ENCODE measurements at places on chromosomes 1 and 21.
A peak's percentile ranks its signal among the peaks of the same experiment; 100 is the strongest.

GRCh38 chr1:39255222-39255621, 50.7 kb downstream of the MACF1 start:
- no peak for DNase-seq

GRCh38 chr1:51622455-51622913, 5.6 kb downstream of the OSBPL9 start:
- DNase-seq = peak; percentile 41

DNA sequence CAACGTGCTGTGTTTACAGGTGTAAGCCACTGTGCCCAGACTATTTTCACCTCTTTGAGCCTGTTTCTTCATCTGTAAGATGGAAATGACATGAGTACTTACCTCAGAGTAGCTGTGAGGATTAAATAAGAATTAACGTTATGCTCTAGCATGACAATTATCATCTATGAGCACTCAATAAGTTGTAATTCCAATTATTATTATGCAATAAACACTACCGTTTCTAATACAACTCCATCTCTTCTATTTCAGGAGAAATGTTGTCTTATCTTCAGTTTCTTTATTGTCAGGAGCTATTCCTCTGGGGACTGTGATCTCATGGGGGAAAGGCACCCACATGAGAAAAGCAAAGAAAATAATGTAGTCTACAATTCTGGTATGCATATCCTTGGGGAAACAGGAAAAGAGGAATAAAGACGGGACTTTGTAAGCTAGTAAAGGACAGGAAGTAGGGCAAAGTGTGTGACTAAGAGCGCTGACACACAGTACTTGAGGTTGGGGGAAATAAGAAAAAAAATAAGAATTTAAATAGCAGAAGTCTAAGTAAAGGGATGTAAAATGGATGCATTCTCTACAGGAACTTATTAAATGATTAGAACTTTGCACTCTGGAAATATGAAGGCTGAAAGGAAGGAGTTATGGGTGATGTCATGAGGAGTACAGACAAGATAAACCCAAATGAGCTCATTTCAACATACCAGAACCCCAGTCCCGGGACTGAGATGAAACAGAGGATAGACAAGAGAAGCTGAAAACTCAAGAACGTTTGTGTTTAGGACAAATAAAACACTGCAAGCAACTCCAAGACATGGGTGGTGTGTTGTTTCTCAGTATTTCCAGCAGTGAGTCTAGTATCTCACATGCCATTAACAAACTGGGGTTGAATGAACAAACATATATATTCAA, 9.8 kb downstream of the PHC2 start:
- DNase-seq = no peak

- no peak for DNase-seq
These were observed 51.3 kb downstream of the PTP4A2 start for GRCh38 chr1:31886866-31887265.

- no peak for DNase-seq
These were observed at the start of gene KRTAP19-1 for GRCh38 chr21:30480145-30480544. Gene KRTAP19-1, minus strand, starts transcription at chr21:30480367. Its CDS starts 50 bp downstream, at chr21:30480317.

DNA sequence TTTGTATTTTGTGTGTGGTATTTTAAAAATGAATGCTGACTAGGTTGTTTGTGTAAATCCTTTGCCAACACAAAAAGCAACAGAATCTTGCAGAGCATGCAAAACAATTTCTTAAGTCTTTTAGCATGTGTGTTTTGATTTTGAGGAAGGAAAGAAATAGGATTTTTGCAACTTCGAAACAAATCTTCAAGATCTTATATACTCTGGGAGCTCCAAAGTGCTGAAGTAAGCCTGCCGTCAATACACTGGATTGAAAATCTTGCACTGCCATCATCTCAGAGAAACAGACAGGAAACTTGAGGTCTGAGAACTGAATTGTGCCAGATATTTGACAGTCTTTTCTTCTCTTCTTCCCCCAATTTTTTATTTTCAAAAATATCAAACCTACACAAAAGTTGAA, 29.3 kb upstream of the DISP1 start:
- DNase-seq = no peak

DNA sequence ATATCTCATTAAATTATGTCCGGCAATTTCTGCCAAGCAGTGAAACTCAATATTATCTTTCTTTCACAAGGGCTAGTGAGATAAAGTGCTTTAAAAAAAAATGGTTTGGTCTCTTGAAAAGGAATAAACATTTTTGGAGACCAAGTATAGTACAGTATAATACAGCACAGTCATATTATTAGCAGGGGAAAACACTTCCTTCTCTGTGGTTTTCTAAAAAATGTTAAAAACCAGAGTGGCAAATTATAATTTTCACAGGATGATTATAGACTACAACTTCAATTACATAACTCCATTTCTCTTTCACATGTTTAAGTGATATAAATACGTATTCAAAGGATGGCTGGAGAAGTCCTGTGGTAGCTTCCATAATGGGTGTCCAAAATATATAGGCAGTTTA, 170.3 kb upstream of the DMRTA2 start:
- DNase-seq = no peak

GRCh38 chr1:26081267-26082019, 14.0 kb upstream of the TRIM63 start:
- DNase-seq = no peak

- peak; percentile 99 for DNase-seq
These were observed at the start of gene UBE4B for GRCh38 chr1:10032590-10033358. Gene UBE4B, plus strand, starts transcription at chr1:10032958. Its CDS starts 713 bp downstream, at chr1:10033671.

- DNase-seq = no peak
These were observed 492.0 kb upstream of the USP24 start for GRCh38 chr1:55707196-55707595.

DNA sequence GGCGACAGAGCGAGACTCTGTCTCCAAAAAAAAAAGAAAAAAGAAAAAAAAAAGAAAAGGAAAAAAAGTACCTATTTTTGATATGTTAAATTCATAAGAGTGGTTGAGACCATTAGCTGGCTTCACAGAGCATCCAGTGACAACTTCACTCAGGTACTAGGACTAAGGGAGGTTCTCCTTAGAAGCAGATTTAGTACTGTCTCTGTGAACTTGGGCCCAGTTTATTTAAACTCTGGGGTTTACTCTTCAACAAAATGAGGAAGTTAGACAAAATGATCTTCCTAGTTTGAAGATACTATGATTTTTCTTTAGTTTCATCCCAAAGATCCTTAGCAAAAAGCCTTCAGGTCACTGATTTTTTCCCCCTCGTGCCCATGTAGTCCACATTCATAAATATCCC, 21.2 kb downstream of the MACO1 start:
- no peak for DNase-seq

DNA sequence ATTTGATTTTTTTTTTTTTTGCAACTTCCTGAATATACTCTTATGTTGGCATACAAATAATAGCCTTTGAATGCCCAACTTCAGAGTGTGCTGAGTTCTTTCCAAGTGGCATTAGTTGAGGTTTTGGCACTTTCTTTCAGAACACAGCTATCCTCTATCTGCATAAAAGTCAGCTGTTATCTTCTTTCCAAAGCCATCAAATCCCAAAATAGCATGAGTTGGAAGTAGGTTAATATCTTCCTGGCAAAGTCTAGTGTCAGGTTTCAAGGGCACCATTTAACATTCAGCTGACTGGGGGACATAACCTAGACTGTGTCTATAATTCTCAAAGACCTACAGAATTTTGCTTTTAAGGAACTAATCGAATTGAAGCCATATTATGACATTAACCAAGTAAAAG, 223.9 kb downstream of the PLPP3 start:
- no peak for DNase-seq

DNA sequence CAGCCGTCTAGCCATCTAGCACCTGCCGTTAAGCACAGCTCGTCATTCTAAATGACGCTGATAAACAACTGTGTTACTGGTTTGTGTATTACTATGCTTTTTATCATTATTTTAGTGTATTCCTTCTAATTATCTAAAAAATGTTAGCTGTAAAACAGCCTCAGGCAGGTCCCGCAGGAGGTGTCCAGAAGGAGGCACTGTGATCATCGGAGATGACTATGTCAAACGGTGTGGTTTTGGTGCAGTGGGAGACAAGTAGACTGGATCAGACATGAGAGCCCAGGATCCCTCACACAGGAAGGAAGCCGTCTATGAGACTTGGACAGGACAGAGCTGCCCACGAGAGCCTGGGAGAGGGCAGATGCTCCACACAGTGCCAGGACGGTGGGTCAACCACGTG, 55.3 kb upstream of the COL6A1 start:
- DNase-seq = no peak

- no peak for DNase-seq
These were observed 13.5 kb downstream of the MOV10 start for GRCh38 chr1:112687785-112688496.

DNA sequence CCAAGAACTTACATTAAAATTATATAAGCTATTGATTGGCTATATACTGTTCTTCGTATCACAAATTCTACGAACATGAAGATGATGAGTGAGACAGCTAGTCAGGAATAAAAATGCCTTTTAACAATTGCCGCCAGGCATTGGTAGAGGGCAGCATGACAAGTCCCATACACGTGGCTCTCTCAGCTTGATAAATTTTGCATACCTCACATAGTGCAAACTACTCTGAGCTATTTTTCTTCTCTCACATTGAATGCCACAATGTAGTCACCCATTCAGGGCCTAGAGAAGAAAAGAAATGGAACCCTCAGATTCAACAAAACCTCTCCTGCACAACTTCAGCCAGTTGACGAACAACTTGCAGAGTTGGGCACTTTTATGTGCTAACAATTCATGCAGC, 27.0 kb upstream of the FMO2 start:
- no peak for DNase-seq

DNA sequence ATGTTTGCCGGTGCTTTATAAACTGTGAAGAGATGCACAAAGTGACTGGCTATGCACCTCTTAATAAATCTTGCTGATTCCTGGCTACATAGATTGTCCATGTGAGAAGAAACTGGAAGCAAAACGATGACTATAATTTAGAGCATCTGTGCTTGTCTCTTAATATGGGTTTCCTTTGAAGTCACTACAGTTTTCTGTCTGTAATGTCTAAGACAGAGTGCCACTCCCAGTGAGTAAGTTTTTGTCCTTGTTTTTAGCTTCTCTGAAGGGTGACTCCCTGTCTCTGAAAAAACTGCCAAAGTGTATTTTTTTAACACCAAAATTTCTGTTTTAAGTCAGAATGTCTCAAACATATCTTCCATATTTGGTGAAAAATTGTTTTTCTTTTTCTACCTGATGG, 175.1 kb downstream of the FASLG start:
- DNase-seq = no peak

GRCh38 chr1:23727362-23727811, 15.9 kb upstream of the ELOA start:
- peak; percentile 81 for DNase-seq

- no peak for DNase-seq
These were observed 48.3 kb upstream of the SLC22A15 start for GRCh38 chr1:115927971-115928370.

DNA sequence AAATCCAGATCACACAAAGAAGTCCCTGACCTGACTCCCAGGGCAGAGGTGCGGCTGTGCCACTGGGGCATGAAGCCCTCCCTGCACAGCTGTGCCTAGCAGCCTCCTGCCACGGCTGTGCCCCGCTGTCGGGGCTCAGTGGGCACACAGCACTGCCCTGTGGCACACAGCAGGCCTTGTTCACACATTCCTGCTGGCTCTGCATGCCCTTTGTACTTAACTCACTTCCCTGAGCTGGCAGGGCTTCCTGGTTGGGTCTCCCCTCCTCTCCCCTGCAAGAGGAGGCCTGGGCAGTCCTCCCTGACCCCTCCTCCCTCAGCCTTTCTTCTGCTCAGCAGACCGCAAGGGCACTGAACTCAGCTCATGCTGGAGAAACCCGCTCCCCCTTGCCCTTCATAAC, 14.8 kb downstream of the LHX4 start:
- no peak for DNase-seq

DNA sequence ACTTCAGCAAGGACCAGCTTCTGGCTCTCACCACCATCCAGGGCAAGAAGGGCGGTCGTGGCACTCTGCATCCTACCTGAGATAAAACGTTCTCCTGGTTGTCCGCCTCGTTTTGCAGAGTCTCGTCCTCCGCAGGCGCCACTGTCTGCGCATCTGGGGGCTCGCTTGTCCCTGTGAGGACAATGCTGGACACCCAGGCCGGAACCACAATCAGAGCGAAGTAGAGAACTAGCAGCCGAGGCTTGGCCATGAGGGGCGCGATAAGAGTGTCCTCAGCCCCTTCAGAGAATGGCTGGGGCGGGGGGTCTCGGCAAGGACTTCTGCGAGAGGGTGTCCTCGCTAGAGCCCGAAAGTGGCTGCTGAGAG, 505 bp downstream of the OLFML2B start:
- DNase-seq = no peak

DNA sequence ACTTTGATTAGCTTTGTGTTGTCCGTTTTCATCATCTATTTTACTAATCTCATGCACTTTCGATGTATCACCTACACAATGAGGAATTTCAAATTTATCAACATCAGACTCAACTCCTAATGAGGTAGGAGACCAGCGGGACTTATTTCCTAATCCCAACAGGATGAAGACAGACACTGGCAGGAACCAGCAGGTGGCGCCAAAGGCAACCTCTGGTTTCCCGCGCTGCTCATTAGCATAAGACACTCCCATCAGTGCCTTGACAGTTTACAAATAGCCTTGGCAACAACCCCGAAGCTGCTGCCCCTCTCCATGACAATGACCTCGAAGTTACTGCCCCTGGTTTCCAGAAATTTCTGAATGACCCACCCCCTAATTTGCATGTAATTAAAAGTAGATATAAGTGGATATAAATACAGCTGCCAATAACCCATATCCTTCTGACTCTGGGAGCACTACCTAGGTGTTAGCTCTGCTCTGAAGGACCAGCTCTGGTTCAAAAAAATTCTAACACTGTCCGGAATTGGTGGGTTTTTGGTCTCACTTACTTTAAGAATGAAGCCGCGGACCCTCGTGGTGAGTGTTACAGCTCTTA, 974.8 kb downstream of the ADGRL2 start:
- peak; percentile 10 for DNase-seq

- no peak for DNase-seq
These were observed 34.8 kb upstream of the TTC22 start for GRCh38 chr1:54835970-54836369.

DNA sequence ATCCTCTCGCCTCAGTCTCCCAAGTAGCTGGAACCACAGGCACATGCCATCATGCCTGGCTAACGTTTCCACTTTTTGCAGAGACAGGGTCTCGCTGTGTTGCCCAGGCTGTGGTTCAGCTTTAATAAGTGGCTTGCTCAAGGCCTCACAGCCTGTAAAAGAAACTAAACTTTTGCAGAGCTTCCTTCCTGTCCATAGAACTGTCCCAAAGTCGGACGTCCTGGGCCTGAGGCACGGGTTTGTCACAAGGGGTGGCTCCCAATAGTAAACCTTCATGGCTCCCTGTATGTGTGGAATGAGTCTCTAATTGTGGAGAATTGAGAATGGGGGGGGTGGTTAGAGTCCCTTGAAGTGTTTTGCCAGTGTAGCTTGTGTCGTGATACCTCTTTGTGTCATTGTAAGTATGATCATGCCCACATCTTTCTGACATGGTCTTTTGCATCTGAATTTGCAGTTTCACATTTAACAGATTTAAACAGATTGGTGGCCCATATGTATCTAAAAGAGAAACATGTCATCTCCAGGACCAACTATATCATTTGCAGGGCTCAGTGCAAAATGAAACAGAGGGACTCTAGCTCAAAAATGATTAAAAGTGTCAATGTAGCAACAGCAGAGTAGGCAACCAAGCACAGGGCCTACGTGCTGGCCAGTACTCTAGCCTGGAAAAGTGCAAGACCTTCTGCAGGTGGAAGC, 332.1 kb downstream of the KIF26B start:
- no peak for DNase-seq

GRCh38 chr1:94554580-94554979, 13.0 kb upstream of the F3 start:
- no peak for DNase-seq

- no peak for DNase-seq
These were observed 676.4 kb upstream of the ADAMTS5 start for GRCh38 chr21:27643326-27643725.

GRCh38 chr1:175560192-175560591, 183.2 kb downstream of the TNR start:
- DNase-seq = no peak
